ENCODE measurements at places on chromosomes 12 and 14. TPM values are rescaled to one million over a fixed set of nuclear protein-coding genes. Genes with fewer than 3 reads are reported as not detected.

- DNase-seq: no peak
These were observed 76.7 kb downstream of the SCAF11 start for GRCh38 chr12:45913631-45914030.

- no peak for DNase-seq
These were observed 120.5 kb downstream of the TBC1D30 start for GRCh38 chr12:64944966-64945365.

GRCh38 chr14:51575349-51576116 is 76.2 kb upstream of the FRMD6 start:
- DNase-seq: no peak

The E2F7 gene
- 0.36 TPM for total RNA-seq
